Stimulated activated naive B cell treated with anti-CD40 and anti-IgM and Interleukin-4, amounts not matched to agents 10 μg/mL and 1 μg/mL and 100 μg/mL, for 72 hours (primary cell): ENCODE measurements at places on chromosomes 7 and 10.

DNA sequence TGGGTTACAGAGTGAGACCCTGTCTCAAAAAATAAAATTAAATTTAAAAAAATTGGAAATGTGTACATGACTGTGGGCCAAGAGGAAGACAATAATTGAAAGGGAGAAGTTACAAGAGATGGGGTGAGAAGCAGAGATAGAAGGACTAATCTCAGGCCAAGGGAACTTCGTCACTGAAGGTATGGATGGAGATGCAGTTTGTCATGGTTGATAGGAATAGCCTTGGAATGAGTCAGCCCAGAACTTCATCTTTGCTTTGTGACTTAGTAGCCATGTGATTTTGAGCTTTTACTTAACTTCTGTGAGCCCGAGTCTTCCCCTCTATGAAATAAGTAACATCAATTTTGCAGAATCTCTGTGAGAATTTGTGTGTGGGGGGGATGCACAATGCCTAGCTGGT, 6.5 kb upstream of the PODXL start:
- DNase-seq, result no peak

- no peak for DNase-seq
Observed at GRCh38 chr7:118648002-118648401, 423.5 kb downstream of the ANKRD7 start.

DNA sequence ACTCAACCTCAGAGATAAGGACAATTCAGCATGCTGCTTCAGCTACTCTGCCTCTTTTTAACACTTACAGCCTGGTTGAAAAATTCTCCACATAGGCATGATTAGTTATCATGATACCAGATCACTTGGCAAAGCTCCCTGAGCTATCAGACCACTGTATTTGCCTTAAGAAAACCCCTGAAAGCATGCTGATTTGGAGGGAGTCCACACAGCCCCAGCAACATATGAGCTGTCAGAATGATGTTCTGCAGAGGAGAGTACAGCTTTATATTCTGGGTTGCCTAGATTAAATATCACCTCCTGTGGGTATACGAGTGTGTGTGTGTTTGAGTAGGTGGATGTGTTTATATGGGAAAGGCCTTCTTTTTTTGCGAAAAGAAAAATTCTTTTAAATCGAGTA, 170.2 kb upstream of the CHRM2 start:
- DNase-seq, result no peak

DNA sequence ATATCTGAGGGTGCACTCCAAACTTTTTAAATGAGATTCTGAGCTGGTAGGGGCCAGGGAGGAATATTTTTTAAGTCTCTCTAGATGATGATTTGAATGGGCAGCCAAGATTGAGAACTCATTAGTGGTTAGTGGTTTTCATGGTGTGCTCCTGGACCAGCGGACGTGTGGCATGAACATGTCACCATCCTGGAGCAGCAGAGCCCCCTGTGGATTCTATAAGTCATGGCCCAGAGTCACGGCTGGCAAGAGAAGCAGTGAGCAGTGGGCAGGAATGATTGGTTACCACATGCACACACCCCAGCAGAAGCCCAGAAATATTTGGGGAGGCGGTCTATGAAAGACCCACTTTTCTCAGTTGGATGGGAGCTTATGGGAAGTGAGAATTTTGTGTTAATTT, 21.2 kb upstream of the UCN3 start:
- DNase-seq, result no peak

DNA sequence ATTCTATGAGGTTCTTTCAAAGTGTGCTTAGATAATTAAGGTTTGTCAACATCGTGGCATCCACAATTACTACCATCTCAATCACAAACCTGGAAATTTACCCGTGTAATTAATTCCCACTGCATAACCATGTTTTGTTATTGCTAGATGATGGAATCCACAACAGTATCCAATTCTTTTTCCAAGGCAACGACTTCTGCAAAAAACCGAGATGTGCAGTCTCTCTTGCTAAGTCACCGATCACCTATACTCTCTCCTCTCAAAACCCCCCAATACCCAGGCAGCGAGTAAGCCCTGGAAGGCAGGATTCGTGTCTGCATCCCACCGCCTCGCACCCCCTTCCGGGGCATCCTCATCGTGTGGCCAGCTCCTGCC, 678 bp upstream of the EIF4H start:
- DNase-seq, result no peak

DNA sequence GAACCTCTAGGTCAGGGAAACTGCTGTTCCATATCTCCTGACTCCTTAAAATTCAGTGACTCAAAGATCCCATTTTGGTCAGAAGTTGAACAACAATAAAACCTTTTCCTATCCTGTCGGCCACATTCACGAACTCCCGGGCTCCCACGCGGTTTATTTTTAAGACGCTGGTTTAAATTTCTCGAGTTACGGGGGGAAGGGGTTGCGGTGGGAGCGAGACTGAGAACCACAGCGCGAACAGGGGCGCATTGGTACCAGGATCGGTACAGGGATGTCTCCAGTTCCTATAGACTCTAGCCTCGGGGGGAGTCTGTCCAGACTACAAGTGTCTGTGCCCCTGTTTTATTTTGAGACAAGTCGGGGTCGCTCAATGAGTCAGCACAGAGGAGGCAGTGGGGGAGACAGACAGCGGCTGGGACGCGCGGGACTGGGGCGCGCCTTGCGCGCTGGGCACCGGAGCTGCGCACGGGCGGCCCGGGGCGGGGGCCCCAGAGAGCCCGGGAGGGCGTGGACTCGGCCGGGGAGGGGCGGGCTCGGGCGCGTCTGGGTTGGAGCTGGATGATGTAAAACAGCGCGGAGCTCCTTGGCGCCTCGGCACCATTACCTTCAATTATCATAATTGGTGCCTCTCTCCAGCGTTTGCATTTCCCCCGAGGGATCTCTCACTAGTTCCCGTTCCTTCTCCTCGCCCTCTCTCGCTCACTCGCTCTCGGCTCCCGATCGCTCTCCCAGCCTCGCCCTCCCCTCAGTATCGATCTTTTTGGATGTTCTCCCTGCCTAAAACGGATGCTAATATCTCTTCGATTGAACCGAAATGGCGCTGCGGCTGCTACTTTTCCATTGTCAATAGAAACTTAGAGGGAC, 8.7 kb upstream of the BAMBI start:
- peak; percentile 16 for DNase-seq

DNA sequence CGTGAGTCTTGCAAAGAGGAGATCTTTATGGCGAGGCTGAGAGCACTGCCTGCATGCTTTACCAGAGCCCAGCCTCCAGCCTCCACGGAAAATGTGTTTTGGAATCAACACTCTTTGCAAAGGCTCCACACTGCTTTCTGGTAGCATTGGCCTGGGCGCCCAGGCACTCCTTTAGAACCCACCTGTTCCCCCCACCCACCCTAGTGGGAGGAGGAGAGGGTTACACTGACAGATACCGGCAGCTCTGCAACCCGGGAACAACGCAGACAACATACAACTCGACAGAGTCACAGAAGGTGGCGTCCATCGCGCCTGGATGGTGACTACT, 5.5 kb upstream of the MNX1 start:
- DNase-seq, result no peak

GRCh38 chr10:98309366-98310355, 41.7 kb upstream of the LOXL4 start:
- no peak for DNase-seq

DNA sequence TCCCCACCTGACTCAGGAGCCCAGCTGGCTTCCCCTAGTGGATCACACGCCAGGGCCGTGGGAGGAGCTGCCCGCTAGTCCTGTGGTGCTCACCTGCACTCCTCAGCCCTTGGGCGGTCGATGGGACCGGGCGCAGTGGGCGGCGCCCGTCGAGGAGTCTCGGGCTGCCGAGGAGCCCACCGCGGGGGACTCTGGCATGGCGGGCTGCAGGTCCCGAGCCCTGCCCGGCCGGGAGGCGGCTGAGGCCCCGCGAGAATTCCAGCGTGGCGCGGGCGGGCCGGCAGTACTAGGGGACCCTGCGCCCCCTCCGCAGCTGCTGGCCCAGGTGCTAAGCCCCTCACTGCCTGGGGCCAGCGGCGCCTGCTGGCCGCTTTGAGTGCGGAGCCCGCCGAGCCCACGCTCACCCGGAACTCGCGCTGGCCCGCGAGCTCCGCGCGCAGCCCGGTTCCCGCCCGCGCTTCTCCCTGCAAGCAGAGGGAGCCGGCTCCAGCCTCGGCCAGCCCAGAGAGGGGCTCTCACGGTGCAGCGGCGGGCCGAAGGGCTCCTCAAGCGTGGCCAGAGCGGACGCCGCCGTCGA, 367.9 kb downstream of the TYW1 start:
- no peak for DNase-seq

DNA sequence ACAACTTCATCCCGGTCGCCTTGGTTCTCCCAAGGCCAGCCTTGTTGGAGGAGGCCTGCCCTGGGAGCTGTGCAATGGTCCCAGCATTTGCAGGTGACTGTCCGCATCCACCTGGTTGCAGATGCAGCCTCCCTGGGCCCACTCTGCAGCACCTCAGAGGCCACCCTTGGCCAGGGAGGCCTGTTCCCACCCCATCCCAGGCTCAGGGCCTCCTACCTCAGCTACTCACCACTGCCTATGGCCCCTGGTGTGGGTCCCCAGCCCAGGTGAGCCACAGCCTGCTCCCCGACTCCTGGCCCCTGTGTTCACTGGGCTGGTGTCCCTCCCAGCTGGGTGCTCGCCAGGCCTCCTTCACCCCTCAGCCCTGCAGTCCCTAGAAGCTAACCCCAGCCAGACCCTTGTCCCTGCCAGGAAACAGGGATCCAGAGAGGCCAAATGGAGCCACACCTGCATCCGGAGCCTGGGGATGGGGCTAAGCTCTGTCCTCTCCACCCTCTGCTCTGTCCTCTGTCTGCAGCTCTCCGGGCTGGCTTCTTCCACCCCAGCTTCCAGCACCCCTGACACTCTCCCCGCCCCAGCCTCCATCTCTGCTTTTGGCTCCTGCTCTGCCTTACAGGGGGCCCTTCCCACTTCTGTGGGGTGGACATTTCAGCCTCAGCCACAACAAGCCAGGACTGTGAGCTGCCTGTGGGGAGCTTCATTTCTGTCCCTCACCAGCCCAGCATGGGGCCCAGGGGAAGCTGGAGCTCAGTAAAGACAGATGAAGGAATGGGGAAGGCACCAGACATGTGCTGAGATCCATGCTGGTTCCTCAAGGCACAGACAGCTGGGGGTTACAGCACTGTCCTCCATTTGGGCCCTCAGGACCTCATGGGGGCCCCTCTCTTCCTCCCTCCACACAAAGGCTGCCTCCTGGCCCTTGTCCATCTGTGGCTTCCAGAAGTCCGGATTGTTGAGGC, 35.6 kb upstream of the ANTXRL start:
- no peak for DNase-seq

- no peak for DNase-seq
Observed at GRCh38 chr10:52379287-52379686, 65.2 kb downstream of the DKK1 start.

DNA sequence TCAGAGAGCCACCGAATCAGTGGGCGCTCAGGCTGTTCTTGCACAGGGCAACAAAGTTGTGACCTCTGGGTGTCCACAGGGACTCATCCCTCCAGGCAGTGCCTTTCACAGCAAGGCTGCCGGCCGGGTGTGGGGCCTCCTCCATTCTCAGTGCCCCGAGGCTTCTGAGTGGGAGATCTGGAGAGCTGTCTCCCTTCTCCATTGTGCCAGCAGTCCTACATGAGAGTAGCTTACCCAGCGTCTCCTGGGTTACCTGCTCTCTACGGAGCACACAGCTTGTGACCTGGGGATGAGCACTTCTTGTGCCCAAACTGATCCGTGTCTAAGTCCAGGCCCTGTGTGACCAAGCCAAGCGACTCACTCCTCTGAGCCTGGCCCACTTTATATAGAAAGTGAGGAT, 240.9 kb upstream of the GRB10 start:
- no peak for DNase-seq

DNA sequence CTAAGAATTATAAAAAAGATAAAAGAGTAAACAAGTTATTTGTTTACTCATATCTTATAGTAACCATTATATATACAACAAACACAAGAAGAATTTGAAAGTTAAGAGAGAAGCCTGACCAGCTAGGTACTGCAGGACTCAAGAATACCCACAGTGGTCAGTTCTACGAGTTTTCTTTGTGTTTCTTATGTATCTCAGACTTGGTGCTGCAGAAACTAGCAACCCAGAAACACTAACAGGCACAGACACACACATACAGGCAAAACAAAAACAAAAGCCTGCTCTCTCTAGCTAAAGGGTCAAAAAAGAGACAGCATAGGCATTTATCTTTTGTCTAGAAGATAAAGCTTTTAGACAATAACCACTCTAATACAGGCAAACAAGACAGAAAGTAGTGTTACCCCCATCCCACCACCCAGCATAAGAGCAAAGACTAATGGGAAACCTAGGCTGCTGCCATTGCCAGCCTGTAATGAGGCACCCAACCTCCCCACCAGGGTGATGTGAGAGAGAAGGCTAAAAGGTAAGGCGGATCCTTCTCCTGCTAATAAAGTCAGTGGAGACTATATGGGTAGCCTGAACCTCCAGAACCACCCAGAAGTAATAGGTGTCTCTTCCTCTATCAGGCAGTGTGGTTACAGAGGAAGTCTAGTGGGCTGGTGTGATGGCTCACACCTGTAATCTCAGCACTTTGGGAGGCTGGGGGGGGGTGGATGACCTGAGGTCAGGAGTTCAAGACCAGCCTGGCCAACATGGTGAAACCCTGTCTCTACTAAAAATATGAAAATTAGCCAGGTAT, 113.9 kb downstream of the DNAJC1 start:
- no peak for DNase-seq

GRCh38 chr7:138625849-138626230, 75.3 kb downstream of the SVOPL start:
- DNase-seq, result no peak

- no peak for DNase-seq
Observed at GRCh38 chr7:30563326-30563942, 31.2 kb upstream of the GARS1 start.

GRCh38 chr7:114628362-114628761, 213.7 kb downstream of the FOXP2 start:
- no peak for DNase-seq

GRCh38 chr10:86708783-86709380, 40.6 kb downstream of the LDB3 start:
- no peak for DNase-seq

GRCh38 chr7:42727451-42727850, 184.4 kb downstream of the C7orf25 start:
- no peak for DNase-seq

DNA sequence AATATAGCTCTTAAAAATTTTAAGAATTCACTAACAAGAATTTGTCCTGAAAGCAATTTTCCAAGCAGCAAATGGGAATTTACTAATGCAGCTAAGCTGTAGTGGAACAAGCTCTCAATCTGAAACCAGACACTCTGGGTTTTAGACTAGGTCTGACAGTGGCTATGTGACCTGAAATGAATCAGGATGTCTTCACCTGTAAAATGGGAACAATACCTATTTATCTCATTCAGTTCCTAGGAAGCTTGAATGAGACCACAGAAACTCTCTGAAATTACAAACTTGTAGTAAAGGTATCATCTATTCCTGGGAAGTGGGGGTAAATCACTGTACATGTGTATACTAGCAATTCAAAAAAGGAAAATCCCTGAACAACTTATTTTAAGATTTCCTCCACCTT, 1.2 kb downstream of the DNAJC2 start:
- DNase-seq, result no peak

DNA sequence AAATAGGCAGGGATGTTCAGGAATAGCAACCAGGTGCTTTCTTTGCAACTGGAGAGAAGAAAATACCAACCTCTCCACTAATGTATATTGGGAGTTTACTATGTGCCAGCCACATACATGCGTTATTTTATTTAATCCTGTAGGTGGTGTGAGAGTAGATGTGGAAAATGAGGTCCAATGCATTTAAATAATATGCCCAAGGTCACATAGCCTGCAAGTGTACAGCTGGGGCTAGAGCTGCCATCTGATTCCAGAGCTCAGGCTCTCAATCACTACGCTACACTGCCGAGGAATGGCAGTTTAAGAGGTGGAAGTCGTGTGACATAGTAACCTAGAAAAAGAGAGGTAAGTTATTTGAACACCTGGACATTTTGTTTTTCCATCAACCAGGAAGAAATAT, 277.0 kb downstream of the EXOC4 start:
- no peak for DNase-seq

GRCh38 chr10:68727146-68727545, 6.1 kb downstream of the CCAR1 start:
- DNase-seq, result no peak
